ENCODE measurements at places on chromosomes 12 and 14.

DNA sequence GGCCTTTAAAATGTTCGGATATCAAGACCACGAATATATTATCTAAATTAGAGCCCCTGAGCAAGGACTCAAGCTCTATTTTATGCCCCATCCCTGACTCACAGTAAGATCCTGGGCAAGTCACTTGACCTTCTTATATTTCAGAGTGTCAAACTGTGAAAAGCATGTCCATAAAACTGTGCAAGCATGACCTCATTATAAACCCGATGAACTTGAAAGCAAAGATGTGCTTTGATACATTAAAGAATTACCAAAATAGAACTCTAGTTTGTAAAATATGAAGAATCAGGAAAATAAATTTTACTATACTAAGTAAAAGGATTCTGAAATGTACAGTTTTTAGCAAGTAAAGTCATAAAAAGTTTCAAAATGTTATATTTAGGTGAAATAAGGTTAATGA is 2.9 kb upstream of the CALM1 start:
- DNase-seq, result no peak

DNA sequence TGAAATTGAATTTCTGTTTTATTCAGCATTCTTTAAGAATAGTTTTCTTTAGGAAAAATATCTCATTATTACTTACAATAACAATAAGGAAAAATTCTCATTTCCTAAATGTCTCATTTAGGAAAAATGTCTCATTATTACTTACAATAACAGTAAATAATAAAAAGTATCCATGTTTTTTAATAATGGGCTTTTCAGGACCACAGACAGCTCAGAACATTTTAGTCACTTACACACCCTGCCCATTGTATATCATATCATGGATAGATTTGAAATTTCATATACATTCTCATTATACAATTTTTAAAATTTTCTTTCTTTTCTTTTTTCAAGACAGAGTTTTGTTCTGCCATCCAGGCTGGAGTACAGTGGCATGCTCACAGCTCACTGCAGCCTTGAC is 58.9 kb downstream of the ASCL1 start:
- no peak for DNase-seq

- DNase-seq, result no peak
Measured at GRCh38 chr12:83465632-83466031, 778.9 kb downstream of the TMTC2 start.

- no peak for DNase-seq
Measured at GRCh38 chr14:37903343-37904191, 304.1 kb upstream of the SSTR1 start.

DNA sequence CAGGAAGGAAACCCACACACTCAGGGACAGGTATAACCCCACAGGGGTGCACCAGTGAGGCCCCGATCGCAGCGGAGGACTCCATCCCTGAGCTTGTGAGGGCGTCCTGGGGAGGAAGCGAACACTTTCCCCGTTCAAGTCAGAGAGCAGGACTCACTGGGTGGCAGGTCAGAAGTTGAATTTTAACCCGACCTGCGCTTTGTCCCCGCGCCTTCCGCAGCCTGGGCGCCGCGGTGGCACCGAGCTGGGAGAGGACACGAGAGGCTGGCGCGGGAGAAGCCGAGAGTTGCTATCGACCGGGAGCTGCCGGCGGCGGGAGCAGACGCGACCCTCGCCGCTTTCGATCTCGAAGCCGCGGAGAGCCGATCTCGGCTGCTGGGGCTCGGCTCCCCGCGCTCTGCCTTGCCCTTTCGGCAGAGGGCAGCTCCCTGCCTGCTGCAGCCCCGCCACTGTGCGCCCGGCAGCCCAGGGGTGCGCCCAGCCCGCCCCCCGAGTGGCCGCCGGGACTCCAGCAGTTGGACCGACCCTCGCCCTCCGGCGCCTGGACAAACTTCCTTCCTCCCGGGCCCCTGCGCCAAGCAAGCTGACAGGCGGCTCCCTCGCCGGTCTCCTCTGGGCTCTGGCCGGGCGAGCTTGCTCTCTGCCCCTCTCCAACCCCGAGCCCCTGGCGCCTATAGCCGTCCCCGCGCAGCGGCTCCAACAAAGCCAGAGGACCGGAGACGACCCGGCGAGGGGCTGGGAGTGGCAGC is 918 bp downstream of the LIN7A start:
- no peak for DNase-seq

GRCh38 chr14:99270458-99271220 is 1.4 kb downstream of the BCL11B start:
- no peak for DNase-seq

- no peak for DNase-seq
Measured at GRCh38 chr12:106343214-106343528, 14.4 kb upstream of the POLR3B start.

GRCh38 chr12:102816816-102817434 is 100.1 kb downstream of the PAH start:
- DNase-seq, result no peak
